ENCODE measurements at places on chromosomes 3 and 15. TPM values are rescaled to one million over a fixed set of nuclear protein-coding genes. Genes with fewer than 3 reads are reported as not detected.

The VIPR1 gene
- 0.80 TPM for total RNA-seq

The TMEM212 gene
- total RNA-seq: not detected

The STRC gene
- total RNA-seq: 0.05 TPM

The RNF168 gene
- total RNA-seq: 32.8 TPM

The HES1 gene
- 1.2 TPM for total RNA-seq

The GASK1A gene
- total RNA-seq: not detected

The CCNB2 gene
- total RNA-seq: 38.6 TPM

The HRH1 gene
- 0.52 TPM for total RNA-seq

The TMF1 gene
- total RNA-seq: 35.9 TPM

The RFTN1 gene
- total RNA-seq: 92.4 TPM

The ISG20 gene
- 33.9 TPM for total RNA-seq

The SPTBN5 gene
- total RNA-seq: 0.65 TPM

The ZNF280D gene
- total RNA-seq: 25.9 TPM

The CCDC32 gene
- 29.9 TPM for total RNA-seq

The PLXNB1 gene
- 6.5 TPM for total RNA-seq

The GPR149 gene
- total RNA-seq: not detected

The ANKRD34C gene
- total RNA-seq: not detected

The TRPM1 gene
- not detected for total RNA-seq

The C3orf22 gene
- not detected for total RNA-seq

The ZNF662 gene
- 0.12 TPM for total RNA-seq

The CDHR4 gene
- total RNA-seq: not detected

The GOLGA8G gene
- total RNA-seq: not detected

The SNX33 gene
- 4.1 TPM for total RNA-seq

The AQP9 gene
- total RNA-seq: 0.26 TPM

The CFAP92 gene
- not detected for total RNA-seq

The GOLGA6D gene
- total RNA-seq: not detected

All from activated CD4-positive, alpha-beta T cell treated with anti-CD3 and anti-CD28 coated beads, Interleukin-2, amount 10 ng/mL, durations not matched to agents 24 days and 14 days (primary cell).